Ovary (tissue), 10 donors: ENCODE measurements at places on chromosomes 6 and 20. TPM values are rescaled to one million over a fixed set of nuclear protein-coding genes. Genes with fewer than 3 reads are reported as not detected.

The GLP1R gene
- polyA plus RNA-seq = 0.08 TPM

The GSTA1 gene
- polyA plus RNA-seq = 107 TPM

The SH3BGRL2 gene
- 3.8 TPM for polyA plus RNA-seq

The CCN2 gene
- 191 TPM for polyA plus RNA-seq

The PMEPA1 gene
- 14.6 TPM for polyA plus RNA-seq

The EDN3 gene
- polyA plus RNA-seq = 0.57 TPM

The KIAA1755 gene
- 9.6 TPM for polyA plus RNA-seq

The TRDN gene
- polyA plus RNA-seq = 7.8 TPM
